Stimulated activated CD4-positive, alpha-beta T cell treated with anti-CD3 and anti-CD28 coated beads, Interleukin-4, amount 100 ng/mL, for 48 hours (primary cell): ENCODE measurements at places on chromosomes 11 and 22.

DNA sequence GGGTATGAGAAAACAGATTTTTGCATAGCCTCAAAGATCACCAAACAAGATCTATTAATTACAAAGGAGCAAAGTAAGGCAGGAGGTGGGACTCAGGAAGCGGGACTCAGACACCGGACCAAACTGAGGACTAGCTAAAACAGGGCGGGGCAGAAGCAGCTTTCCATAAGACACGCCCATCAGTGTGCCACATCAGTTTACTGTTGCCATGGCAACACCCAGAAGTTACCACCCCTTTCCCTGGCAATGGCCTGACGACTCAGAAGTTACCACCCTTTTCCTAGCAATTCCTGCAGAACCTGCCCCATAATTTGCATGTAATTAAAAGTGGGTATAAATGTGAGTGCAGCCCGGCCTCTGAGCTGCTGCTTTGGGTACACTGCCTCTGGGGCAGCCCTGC is 173.9 kb downstream of the SHANK2 start:
- no peak for DNase-seq

DNA sequence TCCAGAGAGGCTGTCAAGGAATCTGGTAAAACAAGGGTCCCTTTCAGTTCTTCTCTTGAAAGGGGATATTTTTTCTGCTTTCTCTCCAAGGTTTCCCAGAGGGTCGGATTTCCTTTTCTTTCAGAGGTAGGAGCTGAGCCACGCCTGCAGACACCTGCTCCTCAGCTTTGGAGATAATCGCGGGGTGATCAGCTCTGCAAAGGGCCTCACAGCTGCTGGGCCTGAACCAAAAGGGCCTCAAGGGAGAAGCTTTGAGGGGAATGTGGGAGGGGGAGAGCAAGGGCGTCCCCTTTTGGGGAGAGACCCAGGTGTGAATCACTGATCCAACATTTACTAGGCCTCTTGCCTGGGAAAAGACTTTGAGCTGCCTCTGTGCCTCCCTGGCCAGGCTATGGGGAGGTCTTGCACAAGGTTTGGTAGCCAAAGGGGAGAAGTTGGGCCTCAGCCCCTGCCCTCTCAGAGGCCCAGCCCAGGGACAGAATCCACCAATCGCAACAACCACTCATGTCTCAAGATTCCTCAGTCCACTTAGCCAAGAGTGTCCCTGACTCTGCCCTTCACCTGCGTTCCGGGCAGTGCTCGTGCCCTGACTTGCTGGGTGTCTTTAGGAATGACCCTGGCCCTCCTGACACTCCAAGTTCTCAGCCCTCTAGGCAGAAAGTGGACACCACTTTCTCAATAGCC is 14.0 kb upstream of the TP53I11 start:
- DNase-seq: no peak

- DNase-seq: no peak
Observed at GRCh38 chr11:117421041-117421440, 93.4 kb downstream of the CEP164 start.

DNA sequence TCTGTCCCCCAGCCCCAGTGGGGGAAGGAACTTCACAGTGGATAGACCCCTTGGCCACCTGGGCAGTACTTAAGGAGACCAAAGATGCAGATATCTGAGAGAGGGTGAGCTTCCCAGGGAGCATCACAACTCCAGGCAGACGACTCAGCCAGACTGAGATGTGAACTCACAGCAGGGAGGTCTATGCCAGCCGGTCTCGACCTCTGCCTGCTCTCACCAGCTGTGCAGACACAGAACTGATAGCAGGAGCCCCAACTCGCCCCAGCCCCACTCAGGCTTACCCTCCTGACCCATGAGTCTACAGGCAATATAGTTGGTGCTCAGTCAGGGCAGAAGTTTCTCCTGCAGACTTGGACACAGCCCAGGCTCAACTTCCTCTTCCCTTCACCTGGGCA is 29.7 kb upstream of the ACCSL start:
- no peak for DNase-seq

GRCh38 chr11:57484141-57484710 is 23.9 kb downstream of the RTN4RL2 start:
- DNase-seq: no peak

GRCh38 chr11:86499723-86500129 is 125.0 kb downstream of the CCDC81 start:
- DNase-seq: no peak

DNA sequence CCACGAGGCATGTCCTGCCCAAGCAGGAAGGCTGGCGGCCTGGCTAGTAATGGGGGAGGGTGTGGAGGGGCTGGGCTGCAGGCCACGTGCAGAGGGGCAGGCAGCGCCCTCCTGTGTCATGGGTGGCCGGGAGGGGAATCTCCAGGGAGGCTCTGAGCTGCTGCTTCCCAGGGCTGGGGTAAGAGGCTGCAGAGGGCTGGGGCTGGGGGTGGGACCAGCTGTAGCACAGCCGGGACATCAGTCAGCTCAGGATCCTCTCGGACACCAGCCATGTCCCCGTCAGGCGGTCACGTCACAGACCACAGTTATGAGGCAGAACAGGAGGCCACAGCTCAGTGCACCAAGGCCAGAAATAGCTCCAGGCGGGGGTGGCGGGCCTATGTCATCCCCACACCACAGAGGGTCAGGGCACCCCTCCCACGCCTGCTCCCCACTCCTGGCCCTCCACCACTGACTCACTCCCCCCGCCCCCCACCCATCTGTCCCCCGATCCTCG is 21.1 kb downstream of the RTN4R start:
- DNase-seq: no peak

- DNase-seq: peak; percentile 47
Observed at GRCh38 chr11:64553554-64554201, 37.3 kb upstream of the SLC22A12 start.

GRCh38 chr11:726278-727220 is 20.5 kb downstream of the EPS8L2 start:
- DNase-seq: peak; percentile 40

DNA sequence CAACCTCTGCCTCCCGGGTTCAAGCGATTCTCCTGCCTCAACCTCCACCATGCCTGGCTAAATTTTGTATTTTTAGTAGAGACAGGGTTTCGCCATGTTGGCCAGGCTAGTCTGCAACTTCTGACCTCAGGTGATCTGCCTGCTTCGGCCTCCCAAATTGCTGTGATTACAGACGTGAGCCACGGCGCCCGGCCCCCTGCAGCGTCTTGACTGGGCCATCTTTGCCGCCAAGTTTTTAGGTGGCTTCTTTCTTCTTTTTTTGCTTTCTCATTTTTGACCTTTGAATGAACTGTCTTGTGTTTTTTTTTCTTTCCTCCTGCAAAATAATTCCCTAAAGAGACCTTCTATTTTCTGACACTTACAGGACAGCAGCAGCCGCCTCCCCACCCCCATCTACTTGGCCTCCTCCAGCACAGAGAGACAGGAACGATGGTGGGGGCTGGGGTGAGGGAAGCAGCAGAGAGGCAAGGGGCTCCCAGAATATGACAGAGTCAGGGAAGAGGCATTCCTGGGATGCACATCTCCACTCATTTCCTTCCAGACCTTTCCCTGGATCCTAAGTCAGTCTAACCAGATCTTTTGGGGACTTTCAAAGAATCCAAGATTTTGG is 92.6 kb upstream of the ALX4 start:
- no peak for DNase-seq

DNA sequence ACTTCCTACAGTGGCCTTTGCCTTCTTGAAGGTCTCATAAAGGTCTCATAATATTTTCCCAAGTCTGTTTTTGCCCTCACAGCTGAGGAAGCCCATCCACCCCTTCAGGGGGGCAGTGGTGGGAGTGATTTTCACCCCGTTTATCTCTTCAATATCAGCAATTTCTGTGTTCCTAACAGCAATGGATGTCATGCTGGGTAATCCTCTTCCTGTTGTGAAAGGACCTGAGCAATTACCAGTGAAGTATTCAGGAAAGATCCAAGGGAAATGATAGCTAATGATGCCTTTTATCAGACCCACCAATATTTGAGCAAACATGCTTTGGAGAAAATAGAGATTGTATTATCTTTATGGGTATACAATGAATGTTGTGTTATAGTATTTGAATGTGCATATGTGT is 226.9 kb downstream of the INSC start:
- no peak for DNase-seq

- no peak for DNase-seq
Observed at GRCh38 chr22:36940676-36941075, 27.2 kb downstream of the CSF2RB start.

DNA sequence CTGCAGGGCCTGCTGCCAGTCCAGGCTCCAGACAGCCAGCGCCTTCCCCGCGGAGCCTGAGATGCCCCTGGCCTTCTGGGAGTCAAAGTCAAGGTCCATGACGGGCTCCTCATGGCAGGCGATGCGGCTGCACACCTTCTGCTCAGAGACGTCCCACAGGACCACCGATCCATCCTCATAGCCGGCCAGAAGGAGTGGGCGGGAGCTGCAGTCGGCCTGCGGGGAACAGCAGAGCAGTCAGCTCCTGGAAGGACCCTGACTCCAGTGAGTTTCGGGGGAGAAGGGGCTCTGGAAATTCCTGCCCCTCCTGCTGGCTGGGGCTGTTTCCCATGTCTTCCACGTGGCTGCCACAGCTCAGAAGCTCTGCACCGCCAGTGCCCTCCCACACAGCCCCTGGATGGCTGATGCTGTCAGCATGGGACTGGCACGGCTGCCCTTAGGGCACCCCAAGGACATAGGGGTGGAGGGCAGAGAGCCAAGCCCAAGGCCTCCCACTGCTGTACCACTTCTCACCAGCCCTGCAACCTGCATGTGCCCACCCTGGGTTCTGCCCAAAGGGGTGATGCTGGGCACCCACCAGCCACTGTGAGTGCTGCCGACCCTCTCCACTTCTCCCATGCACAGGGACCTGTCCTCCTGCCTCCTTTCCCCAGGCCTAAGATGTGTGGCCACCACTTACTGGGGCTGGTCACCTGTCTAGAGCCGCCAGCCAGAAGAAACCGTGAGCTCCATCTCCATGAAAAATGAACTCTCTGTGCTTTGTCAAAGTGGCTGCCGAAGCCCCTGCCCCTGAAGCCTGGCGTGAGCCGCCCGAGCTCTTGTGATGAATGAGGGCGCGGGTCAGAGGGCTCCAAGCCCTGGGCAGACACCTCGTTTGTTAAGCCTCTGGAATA is 41.7 kb downstream of the TBX1 start:
- DNase-seq: no peak

DNA sequence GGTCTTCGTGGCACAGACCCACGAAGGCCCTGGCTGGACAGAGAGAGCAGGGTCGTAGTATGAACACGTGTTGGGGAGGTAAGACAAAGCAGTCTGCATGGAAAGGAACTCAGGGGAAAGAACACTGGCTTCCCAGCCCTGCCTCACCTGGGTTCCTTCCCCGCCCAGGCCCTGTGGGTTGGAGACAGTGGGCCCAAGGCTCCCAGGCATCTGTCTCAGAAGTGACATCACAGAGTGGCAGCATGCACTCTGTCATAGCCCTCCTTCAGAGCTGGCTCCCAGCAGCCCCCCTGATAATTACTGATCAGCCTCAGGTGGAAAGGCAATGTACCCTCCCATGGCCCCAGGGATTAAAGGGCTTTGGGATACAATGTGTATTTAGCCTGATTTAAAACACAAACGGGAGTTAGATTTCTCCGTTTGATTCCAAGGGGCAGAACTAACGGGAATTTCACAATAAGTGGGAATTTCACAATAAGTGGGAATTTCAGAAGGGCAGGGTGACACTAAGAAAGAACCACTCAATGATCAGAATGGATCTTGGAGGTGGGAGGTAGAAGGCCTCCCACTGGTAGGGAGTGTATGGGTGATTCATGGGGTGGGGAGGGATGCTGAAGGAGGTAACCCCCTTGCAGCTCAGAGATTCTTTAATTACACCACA is 65.1 kb downstream of the SLC22A12 start:
- no peak for DNase-seq

DNA sequence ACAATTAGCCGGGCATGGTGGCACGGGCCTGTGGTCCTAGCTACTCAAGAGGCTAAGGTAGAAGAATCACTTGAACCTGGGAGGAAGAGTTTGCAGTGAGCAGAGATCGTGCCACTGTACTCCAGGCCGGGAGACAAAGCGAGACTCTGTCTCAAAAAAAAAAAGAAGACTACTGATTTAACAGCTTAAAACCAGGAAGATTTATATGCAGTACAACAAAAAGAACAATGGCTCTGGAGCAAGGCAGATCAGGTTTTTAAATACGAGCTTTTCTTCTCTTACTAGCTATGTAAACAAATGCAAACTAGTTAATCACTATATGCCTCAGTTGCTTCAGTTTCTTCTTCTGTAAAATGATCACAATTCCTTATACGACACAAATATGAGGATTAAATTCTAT is 6.9 kb downstream of the FAM168A start:
- no peak for DNase-seq

- DNase-seq: no peak
Observed at GRCh38 chr11:130188585-130189347, 29.2 kb downstream of the ST14 start.

GRCh38 chr11:62433904-62434276 is 15.1 kb downstream of the SCGB1A1 start:
- DNase-seq: no peak

DNA sequence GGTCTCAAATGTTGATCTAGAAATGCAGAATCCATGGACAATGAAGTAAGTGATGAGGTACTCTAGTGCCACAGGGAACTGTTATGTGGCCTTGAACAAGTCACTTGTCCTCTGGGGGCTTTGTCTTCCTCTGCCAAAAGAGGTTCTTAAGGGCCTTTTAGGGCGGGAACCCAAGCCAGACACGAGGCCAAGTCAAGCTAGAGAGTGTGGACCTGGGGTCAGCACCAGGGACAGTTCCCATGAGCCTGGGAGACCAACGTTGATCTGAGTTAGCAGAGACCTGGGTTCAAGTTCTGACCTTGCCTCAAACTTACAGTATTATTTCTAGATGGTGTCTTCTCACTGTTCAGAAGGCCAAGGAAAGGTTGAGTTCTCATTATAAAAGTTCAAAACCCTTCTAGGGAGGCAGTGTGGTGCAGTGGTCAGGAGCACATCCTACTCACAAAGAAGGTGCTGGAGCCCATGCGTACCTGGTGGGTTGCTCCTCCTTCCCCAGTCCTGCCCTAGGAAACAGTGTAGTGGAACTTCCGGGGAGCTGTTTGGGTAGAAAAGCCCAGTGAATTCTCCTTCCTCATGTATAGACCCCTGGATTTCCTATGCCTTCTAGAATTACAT is 121.5 kb downstream of the CHST1 start:
- DNase-seq: no peak

GRCh38 chr11:44147751-44148150 is 52.3 kb downstream of the EXT2 start:
- DNase-seq: no peak

GRCh38 chr11:64268025-64268892 is 16.2 kb downstream of the BAD start:
- DNase-seq: no peak

- no peak for DNase-seq
Observed at GRCh38 chr11:20355221-20356219, 8.0 kb upstream of the HTATIP2 start.
